NT2/D1 (cell line): ENCODE measurements at places on chromosomes 3 and 15.

GRCh38 chr3:142081178-142081577 is 68.2 kb downstream of the TFDP2 start:
- DNase-seq = no peak

- DNase-seq = no peak
These were observed 25.8 kb upstream of the ADPGK start for GRCh38 chr15:72809329-72809728.

- DNase-seq = no peak
These were observed 117.8 kb upstream of the IQSEC1 start for GRCh38 chr3:13191016-13191415.

DNA sequence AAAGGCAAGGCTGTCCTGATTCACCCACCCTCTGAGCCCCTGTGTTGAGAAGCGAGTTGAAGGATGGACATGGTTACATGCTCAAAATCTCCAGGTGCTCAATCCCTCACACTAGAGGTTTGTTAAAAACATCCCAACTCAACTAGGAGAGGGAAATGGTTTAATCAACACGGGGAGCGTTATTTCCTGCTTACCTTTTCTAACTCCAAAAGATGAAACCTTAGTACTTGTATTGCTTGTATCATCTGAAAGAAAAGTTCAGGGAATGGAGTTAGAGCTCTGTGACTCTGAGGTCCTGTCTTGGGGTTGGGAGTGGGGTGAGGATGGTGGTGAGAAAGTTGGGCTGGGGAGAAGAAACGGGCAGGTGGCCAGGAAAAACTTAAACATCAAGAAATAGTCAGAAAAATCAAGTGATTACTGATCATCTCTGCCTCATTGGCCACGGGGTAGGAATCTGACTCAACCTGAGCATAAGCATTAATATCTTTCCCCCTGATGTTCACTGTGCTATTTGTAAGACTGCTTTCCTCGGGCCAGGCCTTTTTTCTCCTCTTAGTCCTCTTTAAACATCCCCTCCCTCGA is 5.9 kb downstream of the MEIS2 start:
- no peak for DNase-seq

- DNase-seq = no peak
These were observed 137.8 kb downstream of the LRTM1 start for GRCh38 chr3:54790051-54790450.

DNA sequence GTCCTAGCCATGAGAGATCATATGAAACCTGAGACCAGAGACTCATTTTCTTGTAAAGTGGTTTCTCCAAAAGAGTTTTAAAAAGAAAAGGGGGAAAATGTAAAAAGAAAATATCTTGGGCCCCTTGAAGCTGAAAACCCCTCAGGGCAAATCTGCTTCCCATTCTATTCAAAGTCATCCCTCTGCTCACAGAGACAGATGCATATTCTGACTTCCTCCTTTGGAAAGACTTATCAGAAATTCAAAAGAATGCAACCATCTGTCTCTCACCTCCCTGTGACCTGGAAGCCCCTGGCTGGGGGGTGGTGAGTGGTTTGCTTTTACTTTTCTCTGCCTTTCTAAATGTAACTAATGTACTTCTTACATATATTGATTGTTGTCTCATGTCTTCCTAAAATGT is 1154.8 kb downstream of the NSUN3 start:
- no peak for DNase-seq

DNA sequence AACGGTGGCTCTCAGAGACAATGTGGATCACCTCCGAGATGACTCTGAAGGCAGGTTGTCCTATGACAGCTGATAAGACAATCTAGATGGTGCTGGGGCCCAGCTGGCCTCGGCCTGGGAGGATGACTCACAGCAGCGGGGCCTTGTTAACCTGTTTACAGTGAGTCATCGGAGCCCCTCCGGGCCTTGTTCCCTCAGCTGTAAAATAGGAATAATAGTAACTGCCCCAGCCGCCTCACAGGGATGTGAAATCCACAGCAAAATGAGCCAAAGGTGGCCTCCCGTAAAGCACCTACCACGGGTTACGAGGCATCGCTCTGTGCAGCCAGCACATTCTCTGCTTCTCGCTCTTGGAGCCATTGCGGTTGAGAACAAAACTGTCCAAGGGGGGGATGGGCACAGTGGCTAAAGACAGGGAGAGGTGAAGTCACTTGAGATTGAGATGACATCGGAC is 88.6 kb upstream of the RASGRF1 start:
- peak; percentile 70 for DNase-seq

DNA sequence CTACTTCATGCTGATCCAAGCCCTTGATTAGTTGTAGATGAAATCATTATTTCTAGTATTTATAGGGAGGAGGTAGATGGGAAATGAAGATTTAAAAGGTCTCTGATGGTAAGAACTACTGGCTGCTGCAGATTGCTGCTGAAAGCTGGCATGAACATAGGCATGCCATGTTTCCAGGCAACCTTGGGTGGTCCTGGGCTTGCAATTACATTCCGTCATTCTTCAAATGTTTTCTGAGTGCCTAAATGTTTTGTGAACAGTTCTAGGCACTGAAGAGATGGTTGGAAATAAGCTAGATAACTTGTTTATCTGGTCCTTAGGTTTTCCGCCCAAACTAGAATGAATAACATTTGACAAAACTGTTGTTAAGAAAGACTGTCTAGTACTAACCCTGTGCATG is 95.8 kb downstream of the KCNAB1 start:
- no peak for DNase-seq

GRCh38 chr3:188868803-188869202 is 303.0 kb upstream of the TPRG1 start:
- DNase-seq = no peak

DNA sequence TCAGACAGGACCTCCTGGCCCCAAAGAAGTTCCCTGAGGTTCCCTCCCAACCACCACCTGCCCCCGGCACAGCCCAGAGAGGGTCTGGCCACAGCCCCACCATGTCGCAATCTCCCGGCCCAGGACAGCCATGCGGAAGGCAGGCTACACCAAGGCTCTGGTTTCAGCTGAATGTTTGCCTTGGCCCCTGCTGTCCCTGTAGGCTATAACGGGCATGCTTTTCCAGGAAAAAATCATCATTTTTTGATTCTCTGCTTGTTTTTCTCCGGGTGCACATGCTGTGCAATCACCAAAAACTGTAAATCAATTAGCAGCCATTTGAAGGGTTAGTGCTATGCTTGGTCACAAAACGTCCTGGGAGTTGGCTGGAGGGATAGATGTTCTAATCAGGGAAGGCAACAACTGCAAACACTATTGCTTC is 142.7 kb upstream of the IGF1R start:
- DNase-seq = no peak

DNA sequence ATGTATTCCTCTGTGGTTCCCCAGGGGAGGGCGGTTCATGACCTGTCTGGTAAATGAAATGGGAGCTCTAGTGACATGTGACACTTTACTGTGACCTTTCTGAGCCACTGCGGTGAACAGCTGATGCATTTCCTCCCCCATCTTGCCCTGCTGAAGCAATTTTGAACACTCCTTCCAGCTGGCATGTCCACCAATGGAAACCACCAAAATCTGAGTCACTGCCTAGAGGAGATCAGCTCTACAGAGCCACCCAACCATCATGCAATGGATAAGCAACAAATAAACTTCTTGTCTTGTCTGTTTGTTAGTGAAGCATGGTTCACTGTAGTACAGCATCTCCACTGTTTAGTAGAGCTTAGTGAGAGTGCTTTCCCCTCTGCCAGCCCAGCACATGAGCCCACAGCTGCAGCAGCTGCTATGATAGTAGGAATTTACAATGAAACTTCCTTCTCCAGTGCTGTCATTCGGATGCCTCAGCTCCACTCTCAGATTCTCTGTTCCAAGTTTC is 479.4 kb downstream of the NTRK3 start:
- no peak for DNase-seq

DNA sequence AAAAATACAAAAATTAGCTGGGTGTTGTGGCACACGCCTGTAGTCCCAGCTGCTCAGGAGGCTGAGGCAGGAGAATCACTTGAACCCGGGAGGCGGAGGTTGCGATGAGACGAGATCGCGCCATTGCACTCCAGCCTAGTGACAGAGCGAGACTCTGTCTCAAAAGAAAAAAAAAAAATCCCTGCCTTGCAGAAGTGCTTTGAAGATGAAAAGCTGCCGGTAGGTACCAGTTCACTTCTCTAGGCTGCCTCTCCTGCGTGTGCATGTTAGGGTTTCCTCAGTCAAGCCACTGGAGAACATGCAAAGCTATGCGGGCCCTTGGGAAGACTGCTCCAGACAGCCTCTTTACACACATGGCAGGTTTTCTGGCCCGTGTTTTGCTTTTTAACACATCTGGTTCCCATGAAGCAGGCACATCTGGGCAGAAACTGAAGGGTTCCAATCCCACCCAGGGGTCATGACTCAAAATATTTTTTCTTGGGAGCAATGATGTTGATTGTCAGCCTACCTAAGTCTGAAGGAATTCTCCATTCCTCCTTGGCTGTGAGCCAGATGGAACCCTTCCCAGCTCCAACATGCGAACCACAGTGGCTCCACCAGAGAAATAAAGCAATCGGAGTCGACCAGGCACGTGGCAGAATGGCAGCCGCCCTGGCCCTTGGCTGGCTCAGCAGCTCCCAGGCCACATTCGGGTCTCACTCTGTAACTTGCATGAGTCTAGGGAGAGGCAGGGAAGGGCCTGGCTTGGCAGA is 29.6 kb downstream of the MGLL start:
- no peak for DNase-seq

DNA sequence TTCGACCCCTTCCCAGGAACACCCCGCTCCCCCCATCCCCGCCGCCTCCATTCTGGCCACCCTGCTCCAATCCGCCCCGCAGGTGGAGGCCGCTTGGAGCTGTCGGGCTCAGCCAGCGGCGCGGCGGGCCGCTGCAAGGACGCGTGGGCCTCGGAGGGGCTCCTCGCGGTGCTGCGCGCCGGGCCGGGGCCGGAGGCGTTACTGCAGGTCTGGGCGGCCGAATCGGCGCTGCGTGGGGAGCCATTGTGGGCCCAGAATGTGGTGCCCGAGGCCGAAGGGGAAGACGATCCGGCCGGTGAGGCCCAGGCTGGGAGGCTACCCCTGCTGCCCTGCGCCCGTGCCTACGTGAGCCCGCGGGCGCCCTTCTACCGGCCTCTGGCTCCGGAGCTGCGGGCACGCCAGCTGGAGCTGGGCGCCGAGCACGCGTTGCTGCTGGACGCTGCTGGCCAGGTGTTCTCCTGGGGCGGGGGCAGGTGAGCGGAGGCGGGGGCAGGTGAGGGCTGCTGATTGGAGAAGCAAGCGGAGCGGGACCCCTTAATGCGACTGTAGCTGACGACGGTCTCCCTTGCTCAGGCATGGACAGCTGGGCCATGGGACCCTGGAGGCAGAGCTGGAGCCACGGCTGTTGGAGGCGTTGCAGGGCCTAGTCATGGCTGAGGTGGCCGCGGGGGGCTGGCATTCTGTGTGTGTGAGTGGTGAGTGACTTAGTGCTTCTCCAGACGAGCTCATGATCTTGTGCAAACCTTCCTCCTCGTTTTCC is 2.5 kb downstream of the RCCD1 start:
- DNase-seq = no peak

GRCh38 chr3:101796077-101796680 is 17.2 kb downstream of the NXPE3 start:
- no peak for DNase-seq

- DNase-seq = no peak
These were observed 122.5 kb downstream of the FOXB1 start for GRCh38 chr15:60126661-60127060.
